ENCODE measurements at places on chromosomes 1 and 21.

DNA sequence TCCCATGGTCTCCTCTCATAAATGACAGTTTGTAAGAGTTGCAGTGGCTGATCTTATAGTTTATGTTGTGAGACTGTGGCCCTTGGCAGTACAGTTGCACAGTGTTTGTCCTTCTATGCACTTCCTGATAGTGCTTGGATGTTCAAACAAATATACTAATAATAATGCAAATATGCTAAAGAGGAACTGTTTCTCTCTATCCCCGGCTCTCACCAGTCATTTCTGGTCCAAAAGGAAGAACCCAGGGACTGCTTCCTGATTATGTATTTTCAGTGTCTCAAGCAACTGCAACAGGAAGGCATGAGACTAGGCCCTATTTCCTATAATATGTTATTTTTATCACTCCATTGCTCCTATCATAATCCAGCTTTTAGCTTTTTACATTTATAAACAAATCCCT is 17.0 kb upstream of the SUCO start:
- no peak for DNase-seq

DNA sequence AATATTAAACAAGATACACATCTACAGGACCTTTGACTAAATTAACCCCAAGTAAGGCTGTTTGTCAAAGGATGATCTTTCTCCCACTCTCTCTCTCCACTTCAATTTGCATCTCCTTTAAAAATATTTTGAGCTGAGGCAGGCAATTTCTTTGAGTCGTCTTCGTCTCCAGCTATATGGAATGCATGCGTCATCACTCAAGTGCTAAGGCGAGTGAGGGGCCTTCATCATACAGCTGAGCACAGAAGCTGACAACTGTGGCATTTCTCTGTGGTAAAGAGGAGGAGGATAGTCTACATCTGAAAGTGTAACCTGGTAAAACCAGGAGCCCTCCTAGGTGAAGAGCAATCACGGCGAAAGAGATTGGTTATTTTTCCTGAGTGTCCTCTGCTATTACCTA is 7.6 kb downstream of the EPHX4 start:
- no peak for DNase-seq

GRCh38 chr1:6454856-6455751 is 10.9 kb downstream of the TNFRSF25 start:
- DNase-seq: no peak

DNA sequence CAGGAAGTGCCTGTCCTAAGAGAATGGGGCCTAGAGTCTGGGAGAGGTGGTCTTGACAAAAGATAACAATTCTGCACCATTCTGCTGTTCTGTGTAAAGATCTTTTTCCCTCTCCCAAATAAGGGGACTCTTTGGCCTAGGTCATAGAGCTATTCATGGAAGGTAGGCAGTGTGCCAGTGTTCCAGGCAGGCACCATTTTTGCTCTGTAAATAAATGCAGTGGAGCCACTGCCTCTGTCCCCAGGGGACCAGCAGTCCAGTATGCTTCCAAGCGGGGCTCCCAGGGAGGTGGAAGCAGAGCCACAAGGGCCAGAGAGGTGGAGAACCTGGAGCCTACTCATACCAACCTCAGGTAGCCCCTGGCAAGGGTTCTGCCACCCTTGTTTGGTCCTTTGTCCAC is 25.9 kb downstream of the KCNA2 start:
- DNase-seq: no peak

GRCh38 chr1:217527151-217527550 is 103.7 kb downstream of the GPATCH2 start:
- DNase-seq: no peak

DNA sequence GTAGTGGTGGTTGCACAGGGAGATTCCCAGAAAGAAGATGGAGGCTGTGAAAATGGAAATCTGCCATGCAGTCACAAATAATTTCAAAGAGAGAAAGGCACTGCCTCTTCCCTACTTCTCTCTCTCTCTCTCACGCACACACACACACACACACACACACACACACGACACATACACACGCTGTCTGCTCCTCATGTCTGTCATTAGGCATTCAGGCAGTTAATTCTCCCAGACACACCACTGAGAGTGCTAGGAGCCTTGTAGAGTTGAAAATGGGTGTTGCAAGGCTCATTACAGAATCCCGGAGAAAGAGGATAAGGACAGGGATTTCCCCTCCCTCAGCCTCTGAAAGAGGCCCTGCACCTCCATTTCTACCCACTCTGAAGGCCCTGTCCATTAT is 47.8 kb upstream of the LRRN2 start:
- DNase-seq: no peak

GRCh38 chr1:165443539-165444311 is 1.2 kb downstream of the RXRG start:
- no peak for DNase-seq

DNA sequence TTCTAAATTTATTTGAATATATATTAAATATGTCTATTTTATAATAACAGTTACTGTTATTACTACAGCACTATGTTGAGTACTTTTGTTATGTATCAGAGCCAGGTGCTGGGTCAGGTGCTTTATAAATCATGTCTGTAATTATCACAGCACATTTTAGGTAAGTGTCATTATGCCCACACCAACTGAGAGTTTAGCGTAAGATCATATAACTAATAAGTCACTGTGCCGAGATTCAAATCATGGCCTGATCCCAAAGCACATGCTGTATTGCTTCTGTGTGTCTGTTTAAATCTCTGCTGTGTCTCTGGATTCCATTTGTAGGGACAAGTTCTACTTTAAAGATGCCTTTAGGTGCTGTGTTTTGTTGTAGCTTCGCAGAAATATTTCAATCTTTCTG is 1.9 kb downstream of the GPSM2 start:
- no peak for DNase-seq

GRCh38 chr1:10685196-10685807 is 111.1 kb downstream of the CASZ1 start:
- DNase-seq: no peak

GRCh38 chr1:11654939-11655808 is 497 bp downstream of the FBXO44 start:
- no peak for DNase-seq

- DNase-seq: no peak
These were observed 1.4 kb upstream of the ANKRD13C start for GRCh38 chr1:70355920-70356319.

DNA sequence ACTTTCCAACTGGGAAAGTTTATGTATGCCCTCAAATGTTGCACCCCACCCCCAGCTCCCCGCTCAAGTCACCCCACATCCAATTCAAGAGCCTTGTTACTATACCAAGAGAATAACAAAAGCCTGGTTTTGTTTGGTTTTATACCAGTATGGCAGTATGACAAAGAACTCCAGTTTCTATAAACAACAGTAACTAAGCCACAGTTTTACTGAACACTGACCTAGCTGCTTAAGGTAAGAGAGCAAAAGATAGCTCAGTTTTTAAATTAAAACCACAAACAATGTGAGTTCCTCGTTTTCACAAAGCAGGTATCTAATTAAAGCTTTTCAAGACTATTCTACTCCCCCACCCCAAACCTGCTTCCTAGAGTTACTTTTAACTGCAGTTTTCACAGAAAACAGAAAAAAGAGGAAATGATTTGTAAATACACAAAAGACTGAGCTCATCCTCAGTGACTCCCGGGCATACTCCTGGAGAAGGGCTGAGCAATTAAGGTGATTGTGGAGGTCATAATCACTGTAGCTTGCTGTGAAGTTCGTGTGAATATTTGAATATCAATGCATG is 59.3 kb upstream of the LHX8 start:
- DNase-seq: no peak

DNA sequence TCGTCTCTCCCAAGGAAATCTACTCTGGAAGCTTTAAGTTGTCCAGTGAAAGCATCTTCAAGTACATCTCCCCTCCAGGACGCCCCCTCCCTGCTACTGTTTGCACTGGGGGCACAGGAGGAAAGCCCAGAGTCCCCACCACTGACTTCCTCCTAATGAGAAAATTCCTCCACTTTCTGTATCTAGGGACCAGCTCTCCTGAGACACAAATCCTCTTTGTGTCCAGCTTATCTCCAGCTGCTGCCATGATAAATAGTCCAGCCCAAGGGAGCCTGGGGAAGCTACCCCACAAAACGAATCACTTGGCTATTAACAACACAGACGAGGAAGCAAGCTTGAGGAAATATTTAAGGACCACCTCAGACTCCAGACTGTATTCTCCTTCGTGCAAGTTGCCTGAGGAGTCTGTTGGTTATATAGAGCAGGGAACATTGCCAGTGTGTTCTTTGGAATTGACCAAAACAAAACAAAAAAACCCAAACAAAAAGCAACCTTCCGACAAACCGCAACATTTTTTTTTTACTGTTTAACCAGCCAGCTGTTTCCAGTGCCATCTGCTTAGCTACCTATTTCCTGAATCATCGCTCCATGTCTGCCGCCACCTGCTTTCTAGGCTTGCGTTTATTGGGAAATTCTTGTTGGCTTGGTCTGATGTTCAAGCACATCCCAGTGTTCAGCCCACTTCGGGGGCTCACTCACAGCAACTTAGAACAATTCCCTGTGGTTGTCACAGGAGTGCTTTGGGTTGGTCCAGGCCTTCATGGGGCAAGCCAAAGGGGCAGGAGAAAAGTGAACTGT is 7.7 kb downstream of the C1orf226 start:
- no peak for DNase-seq

Data from NCI-H1930 (cell line).